ENCODE measurements at places on chromosomes 7 and 10. TPM values are rescaled to one million over a fixed set of nuclear protein-coding genes. Genes with fewer than 3 reads are reported as not detected.

GRCh38 chr10:94066411-94066810, 72.7 kb downstream of the PLCE1 start:
- DNase-seq, result peak; percentile 57

The SFR1 gene
- total RNA-seq, result 8.2 TPM

DNA sequence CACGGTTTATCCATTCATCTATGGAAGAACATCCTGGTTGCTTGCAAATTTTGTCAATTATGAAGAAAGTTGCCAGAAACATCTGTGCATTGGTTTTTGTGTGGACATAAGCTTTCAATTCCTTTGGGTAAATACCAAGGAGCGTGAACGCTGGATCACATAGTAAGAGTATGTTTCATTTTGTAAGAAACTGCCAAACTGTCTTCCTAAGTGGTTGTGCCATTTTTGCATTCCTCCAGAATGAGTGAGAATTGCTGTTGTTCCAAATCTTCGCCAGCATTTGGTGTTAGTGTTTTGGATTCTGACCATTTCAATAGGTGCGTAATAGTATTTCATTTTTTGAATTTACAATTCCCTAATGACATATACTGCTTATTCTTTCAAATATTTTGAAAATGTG, 155.3 kb upstream of the FRMD4A start:
- DNase-seq, result no peak

GRCh38 chr7:130272381-130273080, 5.9 kb downstream of the CPA2 start:
- DNase-seq, result peak; percentile 28

DNA sequence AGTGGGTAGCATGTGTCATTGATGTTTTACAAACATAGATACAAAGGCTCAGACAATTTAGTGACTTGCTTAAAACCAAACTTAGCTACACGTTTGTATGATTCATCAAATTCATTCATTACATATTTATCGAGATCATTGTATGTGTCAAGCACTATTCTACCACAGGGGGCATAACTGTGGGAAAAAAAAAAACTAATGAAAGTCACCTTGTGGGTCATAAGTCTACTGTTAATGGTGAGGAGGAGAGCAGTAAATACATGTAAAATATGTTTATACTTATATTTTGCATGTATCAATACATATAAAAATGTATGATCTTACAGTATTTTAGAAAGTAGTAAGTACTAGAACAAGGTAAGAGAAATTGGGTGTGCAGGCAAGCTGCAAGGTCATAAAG, 933.8 kb downstream of the IPMK start:
- DNase-seq, result no peak

The MEOX2 gene
- total RNA-seq, result not detected

DNA sequence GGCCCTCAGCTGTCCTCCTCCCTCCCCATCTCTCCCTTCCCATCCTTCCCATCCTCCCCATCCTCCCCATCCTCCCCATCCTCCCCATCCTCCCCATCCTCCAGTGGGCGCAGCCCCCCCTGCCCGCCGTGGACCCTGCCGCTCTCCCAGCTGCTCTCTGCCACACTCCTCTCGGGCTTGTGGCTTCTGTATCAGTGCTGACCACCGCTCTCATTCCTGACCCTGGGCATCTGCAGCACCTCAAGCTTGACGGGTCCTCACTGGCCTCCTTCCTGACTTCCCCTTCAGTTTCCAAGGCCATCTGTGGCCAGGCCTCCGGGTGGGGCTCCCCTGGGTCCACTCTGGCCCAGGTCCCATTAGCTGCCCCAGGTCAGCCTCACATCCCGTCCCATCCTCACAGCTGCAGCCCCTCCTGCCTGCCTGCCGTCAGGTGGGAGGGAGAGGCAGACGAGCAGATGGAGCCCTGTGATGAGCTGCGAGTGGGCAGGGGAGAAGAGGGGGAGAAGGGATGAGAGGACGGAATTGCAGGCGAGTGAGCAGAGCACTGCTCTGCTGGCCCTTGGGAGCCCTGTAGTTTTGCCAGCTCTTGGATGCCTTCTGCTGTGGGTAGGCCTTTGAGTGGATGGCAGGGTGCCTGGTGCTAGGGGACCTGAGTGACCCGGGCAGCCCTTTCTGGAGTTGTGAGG, 35.7 kb downstream of the LHPP start:
- no peak for DNase-seq

The GLCCI1 gene
- 6.9 TPM for total RNA-seq

DNA sequence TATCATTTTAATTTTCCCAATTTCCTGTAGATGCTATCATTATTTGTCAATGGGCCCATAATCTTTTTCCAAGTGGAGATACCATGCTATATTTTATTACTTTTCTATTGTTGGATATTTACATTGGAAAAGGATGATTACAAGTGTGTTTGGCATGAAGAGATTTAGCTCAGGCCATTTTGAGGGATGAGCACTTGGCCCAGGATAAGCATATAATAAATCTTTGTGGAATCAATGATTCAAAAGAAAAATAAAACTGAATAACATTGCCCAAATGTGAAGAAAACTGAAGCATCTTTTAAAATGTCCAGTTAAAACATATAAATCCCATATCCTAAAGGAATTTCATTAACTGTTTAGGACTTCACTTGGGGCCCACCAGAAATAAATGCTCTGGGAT, 260.9 kb upstream of the BMPER start:
- no peak for DNase-seq

DNA sequence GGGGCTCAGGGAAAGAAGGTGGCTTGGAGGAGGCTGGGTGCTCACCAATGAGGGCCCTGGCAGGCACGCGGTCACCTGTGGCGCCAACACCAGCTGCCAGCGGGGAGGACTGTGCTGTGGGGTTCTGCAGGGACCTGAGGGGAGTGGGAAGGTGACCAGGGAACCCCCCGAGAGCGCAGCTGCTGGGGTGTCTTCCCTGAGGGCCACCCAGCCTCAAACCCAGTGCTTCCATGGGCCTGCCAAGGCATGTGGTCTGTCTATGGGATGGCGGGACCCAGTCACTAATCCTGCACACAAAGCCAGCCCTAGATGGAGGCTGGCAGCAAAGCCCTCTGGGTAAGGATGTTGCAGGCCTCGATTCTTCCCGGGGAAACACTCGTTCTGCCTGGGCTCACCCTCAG, 117.1 kb downstream of the EBF3 start:
- no peak for DNase-seq

- DNase-seq, result no peak
Measured at GRCh38 chr7:16144361-16144760, 277.0 kb downstream of the CRPPA start.

- DNase-seq, result no peak
Measured at GRCh38 chr10:6999232-6999925, 411.5 kb downstream of the SFMBT2 start.

DNA sequence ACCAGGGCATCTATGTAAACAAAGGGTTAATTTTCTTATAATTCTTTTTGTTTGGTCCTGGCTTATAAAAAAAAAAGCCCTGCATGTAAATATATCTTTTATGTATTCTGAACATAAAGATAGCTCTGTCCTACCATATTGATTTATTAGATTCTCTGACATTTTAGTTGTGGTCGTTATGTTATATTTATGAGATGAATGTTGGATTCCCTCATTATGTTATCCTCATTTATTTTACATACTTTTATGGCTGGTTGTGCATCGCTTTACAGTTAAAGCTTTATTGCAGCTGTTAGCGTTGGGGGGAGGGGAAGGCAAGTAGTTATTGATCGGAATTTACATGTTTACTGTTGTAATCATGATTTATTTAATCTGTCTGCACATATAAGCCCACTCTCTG, 431.5 kb downstream of the LRMDA start:
- DNase-seq, result no peak

- no peak for DNase-seq
Measured at GRCh38 chr7:27920281-27920946, 180.5 kb downstream of the TAX1BP1 start.

The GPER1 gene
- total RNA-seq, result 2.6 TPM

The SEMA3E gene
- total RNA-seq, result 0.43 TPM

The RBP3 gene
- total RNA-seq, result not detected

- no peak for DNase-seq
Measured at GRCh38 chr7:158602905-158603772, 15.5 kb upstream of the PTPRN2 start.

GRCh38 chr7:133099633-133100286, 17.9 kb upstream of the CHCHD3 start:
- no peak for DNase-seq

DNA sequence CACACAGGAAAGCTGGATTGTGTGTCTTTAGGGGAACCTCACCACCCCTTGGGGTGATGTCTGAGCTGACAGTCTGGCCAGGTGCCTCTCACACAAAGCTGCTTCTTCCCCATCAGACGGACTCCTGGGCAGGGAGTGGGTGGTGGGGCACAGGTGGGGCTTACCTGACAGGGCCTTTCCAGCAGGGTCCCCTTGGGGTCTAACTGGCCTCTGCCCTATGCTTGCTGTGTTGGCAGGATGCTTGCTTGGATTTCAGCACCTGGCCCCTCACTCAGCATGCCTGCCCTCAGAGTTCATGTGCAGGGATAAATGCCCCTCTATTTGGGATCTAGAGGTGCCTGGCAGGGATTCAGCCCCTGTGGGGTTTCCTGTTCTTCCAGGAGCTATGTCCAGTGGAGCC, 496.9 kb upstream of the ZMIZ1 start:
- no peak for DNase-seq

DNA sequence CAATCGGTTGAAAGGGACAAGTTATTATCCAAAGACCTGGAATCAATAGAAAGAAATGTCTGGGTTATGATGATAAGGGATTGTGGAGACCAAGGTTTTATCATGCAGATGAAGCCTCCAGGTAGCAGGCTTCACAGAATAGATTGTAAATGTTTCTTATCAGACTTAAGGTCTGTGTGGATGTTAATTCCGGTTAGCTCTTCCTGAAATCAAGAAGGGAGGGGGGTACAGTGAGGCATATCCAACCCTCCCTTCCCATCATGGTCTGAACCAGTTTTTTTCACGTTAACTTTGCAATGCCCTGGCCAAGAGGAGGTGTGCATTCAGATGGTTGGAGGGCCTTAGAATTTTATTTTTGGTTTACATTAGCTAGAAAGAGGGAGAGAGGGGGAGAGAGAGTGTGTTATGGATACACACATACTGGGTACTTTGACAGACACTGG, 9.8 kb upstream of the LRRC61 start:
- no peak for DNase-seq

- DNase-seq, result no peak
Measured at GRCh38 chr7:33702514-33703054, 202.8 kb upstream of the BMPER start.

DNA sequence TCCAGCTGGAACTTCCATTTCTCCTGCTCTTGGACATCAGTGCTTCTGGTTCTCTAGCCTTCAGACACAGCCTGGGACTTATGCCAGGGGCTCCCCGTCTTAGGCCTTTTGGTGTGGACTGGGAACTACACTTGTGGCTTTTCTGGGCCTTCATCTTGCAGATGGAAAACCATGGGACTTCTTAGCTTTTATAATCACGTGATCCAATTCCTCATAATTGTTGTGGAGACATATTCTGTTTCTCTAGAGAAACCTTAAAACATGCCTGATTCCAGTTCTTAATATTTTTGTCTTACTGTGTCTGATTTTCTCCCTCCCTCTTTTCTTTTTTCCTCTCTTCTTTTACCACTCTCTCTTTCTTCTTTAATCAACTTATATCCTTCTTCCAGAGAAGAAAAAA, 224.2 kb upstream of the FOXP2 start:
- no peak for DNase-seq

- DNase-seq, result peak; percentile 82
Measured at GRCh38 chr10:68897336-68897741, 3.8 kb upstream of the DDX50 start.

The COPG2 gene
- total RNA-seq, result 43.5 TPM

DNA sequence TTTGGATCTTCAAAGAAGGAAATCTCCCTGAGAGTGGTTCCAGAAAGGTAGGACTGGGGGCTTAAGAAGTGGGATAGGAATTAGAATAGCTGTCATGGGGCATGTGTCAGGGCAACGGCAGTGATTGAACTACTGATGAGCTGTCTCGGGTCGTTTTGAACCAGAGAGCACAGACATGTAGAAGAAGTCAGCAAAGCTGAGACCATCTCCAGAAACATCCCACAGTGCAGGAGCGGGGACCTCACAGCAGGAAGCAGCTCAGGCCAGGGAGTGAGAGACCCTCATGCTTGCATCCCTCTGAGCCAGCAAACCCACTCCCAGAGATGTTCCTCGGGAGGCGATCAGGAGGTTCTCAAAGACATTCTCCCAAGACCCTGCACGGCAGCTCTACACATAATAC, 60.1 kb downstream of the AOC1 start:
- DNase-seq, result no peak

GRCh38 chr10:64486149-64486548, 964.9 kb downstream of the REEP3 start:
- DNase-seq, result peak; percentile 16

DNA sequence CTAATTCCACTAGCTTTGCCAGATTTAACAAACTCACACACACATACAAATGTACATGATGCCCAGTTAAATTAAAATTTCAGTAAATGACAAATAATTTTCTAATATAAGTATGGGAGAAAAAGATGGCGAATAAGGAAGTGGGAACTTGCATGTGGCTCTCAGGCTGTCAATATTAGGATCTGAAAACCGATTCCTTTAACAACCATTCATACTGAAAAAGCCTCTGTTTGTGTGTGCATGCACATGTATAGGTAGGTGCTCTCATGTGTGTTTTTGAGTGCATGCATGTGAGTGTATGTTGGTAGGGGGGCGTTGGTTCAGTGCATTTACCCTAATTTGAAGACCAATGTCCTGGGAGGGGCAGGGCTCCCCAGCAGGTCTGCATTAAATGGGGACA, 125.3 kb downstream of the HTR7 start:
- DNase-seq, result no peak

DNA sequence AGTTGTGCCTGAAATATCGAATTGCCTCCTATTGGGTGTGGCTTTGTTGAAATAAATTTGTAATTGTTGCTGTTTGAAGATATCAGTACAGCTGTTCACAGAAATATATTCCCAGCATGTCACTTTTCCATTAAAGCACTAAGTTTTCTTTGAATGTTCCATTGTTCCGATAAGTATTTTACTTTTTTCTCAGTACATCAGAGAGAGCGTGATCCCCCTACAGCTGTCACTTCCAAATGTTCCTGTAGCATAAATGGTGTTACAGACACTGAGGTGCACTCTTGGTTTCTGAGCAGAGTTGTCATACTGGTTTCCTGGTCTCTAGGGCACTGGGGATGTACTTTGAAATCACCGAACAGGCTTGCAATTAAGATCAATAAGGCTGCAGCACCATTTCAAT, 189.2 kb downstream of the CCSER2 start:
- no peak for DNase-seq

DNA sequence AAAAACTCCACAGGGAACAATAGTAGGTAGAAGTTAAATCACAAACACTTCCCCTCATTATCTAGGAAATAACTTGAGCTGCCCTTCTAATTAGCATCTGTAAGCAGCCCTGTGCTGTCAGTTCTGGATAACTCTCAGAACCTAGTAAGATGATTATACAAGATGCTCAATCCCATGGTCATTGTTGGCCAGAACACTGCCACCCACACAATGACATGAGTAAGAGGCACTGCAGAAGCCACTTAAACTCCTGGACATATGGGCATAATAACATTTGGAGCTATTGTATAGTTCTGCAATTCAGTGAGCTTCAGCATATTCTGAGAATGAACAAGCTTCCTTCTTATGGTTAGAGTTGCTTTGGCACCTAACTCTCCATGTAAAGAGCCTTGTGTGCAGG, 153.8 kb downstream of the PLPP4 start:
- DNase-seq, result no peak

The NRP1 gene
- total RNA-seq, result 222 TPM

GRCh38 chr7:39624442-39624807, 1.1 kb downstream of the RALA start:
- peak; percentile 49 for DNase-seq

The RNF32 gene
- total RNA-seq, result 0.43 TPM
